Lung microvascular endothelial cell (primary cell): ENCODE measurements at places on chromosomes 7 and 10.

GRCh38 chr7:30323006-30323355, 38.6 kb downstream of the ZNRF2 start:
- DNase-seq, result no peak

- DNase-seq, result no peak
Observed at GRCh38 chr10:77084431-77085144, 553.0 kb downstream of the KCNMA1 start.

DNA sequence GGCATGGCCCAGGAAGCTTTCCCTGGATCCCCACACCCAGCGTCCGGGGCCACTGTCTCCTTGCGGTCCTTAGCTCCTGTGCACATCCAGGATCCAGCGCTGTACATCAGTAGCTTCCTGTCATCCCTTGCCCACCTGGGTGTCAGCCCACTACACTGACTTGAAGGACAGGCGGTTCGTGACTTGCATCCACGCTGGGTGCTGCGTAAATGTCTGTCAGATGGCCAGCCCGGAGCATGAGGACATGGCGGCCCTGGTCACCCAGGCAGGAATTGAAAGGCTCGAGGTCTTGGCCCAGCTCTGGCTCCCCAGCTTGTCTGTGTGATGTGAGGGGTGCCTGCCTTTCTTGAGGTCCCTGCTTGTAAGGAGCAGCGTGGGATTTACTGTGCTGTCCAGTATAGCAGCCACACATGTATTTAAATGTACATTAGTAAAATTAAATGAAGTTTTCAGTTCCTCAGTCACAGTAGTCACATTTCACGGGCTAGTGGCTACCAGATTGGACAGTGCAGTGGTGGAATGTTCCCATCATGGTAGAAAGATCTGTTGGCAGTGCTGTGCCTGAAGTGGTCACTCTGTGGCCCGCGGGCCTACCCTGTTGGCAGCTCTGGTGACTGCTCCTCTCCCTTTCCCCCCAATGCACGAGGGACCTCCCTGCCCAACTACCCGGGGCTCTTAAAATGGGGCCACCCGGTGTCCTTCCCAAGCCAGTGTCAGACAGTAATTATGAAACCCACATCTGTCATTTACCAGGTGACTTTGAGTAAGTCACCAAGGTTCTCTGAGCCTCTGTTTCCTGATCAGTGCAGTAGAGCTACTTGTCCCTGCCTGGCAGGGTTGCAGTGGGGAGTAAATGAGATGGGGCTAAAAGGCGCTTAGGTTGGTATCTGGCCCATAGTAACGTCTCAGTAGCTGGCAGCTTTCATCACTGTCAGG, 97.8 kb upstream of the PPIF start:
- no peak for DNase-seq

DNA sequence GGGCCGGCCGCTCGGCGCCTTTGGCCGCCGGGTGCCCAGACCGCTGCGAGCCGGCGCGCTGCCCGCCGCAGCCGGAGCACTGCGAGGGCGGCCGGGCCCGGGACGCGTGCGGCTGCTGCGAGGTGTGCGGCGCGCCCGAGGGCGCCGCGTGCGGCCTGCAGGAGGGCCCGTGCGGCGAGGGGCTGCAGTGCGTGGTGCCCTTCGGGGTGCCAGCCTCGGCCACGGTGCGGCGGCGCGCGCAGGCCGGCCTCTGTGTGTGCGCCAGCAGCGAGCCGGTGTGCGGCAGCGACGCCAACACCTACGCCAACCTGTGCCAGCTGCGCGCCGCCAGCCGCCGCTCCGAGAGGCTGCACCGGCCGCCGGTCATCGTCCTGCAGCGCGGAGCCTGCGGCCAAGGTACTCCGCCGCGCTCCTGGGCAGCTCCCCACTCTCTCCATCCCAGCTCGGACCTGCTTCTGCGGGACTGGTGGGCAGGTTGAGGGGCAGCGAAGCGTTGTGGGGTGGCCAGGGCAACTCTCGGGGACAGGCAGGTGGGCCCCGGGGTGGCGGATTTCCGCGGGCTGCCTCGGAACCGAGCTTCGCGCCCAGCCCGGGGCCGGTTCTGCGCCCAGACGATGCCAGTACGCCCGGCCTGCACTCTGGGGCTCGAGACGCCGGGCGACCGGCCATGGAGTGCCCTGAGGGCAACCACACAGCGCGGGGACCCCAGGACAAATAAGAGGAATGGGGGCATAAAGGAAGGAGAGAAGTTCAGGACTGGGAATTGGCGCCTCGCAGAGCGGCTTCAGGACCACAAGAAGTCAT, 578 bp downstream of the HTRA1 start:
- peak; percentile 56 for DNase-seq

DNA sequence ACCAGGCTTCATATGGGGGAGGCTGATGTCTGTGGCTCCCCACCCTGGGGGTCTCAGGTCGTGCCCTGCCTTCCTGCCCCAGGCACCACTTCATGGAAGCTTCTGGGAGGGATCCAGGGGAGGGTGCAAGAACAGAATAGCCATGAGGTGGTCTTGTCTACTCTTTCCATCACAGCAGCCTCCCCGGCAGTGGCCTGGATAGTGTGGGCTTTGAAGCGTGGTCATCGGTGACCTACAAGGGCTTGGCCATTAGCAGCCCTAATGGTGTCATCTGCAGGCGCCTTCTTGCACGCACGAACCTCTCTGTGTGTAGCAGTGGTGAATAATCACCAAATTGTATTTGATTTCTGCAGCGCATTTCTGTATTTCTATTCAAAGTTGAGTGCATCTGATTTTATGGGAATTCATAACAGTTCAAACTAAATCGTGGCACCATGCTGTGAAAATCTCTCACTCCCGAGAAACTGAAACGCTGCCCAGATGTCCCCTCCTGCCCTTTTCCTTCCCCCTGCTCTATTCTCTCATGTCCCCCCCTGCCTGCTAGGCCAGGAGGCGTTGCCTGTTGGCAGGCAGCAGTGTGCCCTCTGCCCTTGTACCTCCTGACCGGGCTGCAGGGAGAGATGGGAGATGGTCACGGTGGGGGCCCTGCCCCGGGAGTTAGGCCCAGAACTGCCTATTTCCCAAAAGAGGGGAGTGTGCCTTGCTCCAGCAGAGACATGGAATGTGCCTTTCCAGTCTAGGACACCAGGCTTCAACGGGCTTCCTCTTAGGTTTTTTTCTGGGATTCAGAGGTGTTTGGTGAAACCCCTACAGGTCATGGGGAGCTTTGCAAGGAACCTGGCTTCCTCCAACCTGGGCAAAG, 34.8 kb downstream of the CDH23 start:
- no peak for DNase-seq

GRCh38 chr10:12707461-12708185, 293.9 kb downstream of the CCDC3 start:
- DNase-seq, result peak; percentile 85

DNA sequence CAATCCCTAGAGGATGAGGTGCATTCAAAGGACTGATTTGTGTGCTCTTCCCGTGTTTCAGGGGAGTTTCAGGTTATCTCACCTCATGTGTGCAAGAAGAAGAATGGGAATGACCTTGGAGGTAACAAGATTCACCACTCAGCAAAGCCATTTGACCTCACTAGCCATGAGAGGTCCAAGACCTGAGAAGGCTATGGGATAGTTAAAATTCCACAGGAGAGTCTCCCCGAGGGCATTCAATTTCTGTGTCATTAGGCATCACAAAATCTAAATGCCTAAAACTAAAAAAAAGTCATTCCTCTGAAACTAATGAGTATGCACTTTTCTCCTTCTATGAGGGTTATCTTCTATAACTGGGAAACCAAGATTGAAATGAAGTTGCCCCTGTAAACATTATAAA, 433.4 kb downstream of the KCNMA1 start:
- no peak for DNase-seq

DNA sequence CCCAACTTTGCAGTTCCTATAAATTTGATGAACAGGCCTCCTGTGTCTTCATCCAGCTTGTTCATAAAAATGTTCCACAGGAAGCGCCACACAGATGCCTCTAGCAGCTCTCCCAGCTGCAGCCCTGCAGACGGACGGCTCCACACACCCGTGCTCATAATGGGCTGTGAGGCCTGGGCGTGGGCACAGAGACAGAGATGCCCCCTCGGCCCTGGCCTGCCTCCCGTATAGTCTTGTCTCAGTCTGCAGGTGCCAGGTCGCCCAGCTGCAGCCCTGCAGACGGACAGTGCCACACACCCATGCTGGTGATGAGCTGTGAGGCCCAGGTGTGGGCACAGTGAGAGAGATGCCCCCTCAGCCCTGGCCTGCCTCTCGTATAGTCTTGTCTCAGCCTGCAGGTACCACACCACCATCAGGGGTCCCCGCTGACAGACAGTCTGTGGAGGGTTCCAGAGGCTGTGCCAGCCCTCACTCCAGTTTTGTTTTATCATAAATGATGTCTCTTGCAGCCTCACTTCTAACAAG, 189.9 kb downstream of the TCERG1L start:
- no peak for DNase-seq

GRCh38 chr10:29530112-29530976, 104.4 kb downstream of the SVIL start:
- peak; percentile 29 for DNase-seq

DNA sequence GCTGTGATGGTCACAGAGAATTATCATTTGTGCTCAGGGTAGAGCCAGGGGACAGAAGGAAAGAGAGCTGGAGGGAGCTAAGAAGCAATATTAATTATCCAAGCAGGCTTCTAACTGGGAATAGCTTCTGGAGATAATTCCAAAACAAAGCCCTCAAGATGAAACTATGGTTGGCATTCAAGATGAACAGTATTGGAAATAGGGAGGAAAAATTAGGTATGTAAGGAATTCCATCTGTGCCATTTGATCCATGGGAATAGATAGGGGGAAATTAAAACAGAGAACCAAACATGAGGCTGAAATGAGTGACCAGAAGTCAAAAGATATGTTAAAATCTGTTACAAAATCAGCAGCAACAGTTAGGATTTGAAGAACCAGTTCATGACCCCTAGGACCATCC, 75.3 kb downstream of the NDUFB2 start:
- DNase-seq, result no peak

GRCh38 chr10:76190634-76191270, 759.3 kb downstream of the LRMDA start:
- no peak for DNase-seq

GRCh38 chr10:77553311-77553710, 84.3 kb downstream of the KCNMA1 start:
- no peak for DNase-seq

- no peak for DNase-seq
Observed at GRCh38 chr10:86871563-86872183, 85.7 kb downstream of the MMRN2 start.

DNA sequence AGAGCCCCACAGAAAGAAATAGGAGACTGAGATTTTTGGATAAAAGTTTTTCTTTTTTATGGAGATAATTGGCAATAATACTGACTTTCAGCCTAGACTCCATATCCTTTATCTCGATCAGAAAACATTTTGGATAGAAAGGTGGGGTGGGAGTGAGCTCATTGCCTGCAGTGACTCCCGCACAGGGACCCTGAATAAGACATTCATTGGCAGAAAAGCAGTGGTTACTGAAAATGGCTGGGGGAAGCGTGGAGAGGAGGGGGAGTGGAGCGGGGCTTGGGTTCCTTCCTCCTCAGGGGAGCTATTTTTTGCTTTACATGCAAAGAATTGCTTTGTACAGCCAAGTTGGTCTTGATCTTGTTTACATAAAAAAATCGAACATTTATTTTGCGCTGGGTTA, 90.4 kb upstream of the BMPER start:
- peak; percentile 55 for DNase-seq

DNA sequence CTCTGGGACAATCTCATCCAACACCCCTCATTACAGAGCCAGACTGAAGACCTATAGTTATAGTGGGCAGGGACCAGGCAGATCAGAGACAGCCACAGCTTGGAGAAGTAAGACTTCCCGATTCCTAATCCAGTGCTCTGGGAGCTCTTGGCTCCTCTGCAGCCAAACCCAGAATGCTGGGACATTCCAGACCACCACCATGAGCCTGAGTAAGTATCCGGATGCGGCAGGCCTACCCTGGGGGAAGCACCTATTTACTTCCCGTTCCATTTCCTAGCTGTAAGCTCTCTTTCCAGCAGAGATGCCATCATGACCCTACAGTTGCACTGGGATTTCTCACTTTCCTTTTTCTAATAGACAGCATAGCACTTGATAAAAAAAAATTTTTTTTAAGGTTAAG, 16.4 kb downstream of the HIP1 start:
- no peak for DNase-seq

DNA sequence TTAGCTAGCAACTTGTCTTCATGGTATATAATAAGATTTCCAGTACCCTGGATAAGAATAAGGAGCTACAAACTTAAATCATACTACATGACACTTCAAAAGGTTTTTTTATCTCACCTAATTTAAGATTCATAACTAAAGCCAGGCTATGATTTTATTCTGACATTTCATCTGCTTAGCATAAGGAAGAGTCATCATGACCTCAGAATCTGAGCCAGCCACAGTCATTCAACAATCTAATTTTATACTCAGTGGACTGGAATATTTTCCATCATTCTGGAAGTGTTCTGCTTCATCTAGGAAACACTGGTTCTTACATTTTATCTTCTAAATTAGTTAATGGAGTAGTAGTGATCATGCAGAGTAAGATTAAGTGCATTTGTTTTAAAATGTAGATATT, 102.1 kb upstream of the KCND2 start:
- no peak for DNase-seq

DNA sequence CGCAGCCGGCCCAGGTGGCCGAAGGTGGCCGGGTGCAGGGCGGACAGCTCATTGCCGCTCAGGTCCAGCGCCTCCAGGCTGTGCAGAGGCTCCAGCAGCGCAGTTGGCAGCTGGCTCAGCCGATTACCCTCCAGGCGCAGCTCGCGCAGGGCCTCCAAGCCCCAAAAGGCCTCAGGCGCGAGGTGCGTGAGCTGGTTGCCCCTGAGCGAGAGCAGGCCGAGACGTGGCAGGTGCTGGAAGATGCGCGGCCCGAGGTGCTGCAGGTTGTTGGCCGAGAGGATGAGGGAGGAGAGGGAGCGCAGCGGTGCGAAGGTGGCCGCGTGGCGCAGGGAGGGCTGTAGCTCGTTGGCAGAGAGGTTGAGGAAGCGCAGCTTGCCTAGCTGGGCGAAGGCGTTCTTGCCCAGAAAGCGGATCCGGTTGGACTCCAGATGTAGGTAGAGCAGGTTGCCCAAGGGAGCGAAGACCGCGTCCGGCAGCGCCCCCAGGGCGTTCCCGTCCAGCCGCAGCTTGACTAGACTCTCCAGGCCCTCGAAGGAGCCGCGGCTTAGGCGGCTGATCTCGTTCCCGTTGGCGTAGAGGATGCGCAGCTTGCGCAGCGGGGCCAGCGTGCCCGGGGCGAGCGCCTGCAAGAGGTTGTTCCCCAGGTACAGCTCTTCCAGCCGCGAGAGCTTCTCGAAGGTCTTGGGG, 923 bp downstream of the TRIL start:
- peak; percentile 8 for DNase-seq

DNA sequence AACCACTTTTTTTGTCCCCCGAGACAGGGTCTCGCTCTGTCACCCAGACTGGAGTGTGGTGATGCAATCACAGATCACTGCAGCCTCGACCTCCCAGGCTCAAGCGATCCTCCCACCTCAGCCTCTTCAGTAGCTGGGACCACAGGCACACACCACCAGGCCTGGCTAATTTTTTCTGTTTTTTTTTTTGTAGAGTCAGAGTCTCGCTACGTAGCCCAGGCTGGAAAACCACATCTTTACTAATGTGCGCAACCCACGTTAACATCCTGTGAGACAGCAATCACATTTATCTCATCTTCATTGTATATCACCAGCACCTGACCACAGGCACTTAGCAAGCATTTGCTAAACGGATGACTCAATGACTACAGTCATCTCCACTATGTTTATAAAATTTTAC, 77.8 kb upstream of the ATP6V0A4 start:
- DNase-seq, result no peak
